COLO829 (cell line): ENCODE measurements at places on chromosomes 5 and 9.

- no peak for DNase-seq
Observed at GRCh38 chr9:91415290-91415689, 8.3 kb downstream of the NFIL3 start.

DNA sequence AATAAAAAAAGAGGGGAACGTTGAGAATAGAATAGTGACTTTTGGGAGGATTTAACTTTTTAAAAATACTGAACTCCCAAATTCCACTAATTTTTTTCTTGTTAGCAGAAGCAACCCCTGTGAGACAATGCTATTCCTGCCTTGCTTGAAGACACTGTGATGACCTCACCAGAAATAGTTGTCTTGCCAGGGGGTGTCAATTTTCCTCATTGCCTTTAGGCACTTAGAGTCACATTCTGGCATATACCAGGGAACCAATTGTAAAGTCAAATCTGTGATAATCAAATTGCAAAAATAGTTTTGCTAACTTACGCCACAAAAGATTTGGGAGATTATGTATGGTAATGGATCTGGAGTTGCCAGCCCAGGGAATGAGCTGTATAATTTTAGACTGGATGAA is 42.8 kb upstream of the RPS23 start:
- no peak for DNase-seq

GRCh38 chr5:82046276-82046647 is 74.4 kb downstream of the ATG10 start:
- no peak for DNase-seq

DNA sequence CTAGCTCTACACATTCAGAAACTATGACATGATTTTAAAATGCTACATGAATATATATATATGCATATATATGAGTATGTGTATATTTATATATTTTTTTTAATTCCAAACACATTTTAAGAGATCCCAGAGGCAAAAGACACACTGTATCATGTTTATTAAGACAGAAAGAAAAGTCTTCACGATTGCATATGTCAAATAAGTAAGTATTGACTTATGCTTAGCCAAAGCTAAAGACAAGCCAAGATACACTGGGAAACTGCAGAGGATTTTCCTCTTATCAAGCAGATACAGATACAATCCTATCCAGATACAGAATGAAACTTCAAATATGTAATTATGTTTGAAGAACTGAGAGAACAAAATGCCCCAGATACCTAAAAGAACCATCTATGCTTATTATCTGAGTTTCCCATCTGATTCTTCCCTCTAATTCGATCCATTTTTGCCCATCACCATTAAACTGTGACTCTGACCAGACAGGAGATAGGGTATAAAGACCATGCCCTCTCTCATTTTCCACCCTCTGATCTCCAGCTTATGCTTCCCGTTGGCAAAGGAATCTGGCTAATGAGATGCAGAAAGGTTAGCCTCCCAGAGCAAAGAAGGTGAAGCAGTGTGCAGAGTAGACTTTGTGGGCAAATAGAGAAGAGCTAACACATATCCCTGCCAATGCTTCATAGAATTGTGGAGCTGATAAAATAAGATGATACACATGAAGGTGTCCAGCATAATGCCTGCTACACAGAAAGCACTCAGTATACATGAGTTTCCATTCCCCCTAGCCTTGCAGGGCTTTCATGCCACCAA is 131.0 kb upstream of the TARS1 start:
- no peak for DNase-seq

GRCh38 chr5:128082551-128083032 is 974 bp upstream of the SLC12A2 start:
- DNase-seq, result no peak

DNA sequence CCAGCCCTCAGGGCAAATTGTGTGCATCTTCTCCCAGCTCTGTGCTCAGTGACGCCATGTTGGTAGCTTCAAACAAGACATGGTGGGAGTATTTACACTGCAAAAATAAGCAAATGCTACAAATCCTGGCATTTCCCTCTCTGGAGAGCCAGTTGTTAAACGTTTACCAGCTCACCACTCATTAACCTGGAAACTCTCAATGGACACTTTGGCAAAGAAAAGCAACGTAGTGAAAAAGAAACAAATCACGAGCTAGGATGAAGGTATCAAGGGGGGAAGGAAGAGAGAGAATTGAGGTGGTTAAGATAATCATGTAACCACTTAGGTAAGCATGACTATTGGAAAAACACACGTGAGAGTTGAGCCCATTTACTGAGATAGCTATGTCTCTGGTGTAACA is 72.5 kb downstream of the MRPS30 start:
- DNase-seq, result no peak

DNA sequence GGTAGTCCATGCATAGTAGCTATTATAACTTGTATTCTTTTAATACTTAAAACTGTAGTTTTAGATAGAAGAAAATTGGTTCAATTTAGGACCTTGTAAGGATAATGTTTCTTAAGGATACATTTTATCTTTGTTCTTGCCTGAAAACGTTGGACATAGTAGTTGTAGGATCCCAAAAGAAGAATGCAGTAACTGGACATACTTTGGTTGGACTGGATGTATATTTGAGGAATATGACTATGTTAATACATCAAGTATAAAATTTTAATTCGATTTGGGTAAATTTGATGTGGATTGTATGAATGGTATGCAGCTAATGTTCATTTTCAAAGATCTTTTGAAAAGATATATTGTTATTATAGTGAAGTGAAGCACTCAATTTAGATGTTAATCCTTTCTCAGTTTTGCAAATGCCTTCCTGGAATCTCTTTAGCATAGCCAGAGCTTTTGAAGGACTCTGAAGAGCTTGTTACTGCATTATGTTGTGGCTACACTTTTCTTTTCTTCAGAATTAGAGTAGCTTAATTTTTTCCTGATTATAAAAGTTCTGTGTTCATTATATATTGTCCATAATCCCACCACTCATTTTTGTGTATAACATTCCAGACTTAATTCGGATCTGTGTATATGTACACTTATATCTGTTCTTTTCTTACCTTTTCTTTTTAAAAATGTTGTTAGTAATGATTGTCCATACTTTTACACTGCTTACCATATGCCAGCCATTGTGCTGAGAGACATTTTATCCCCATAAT is 41.2 kb downstream of the LRRTM2 start:
- no peak for DNase-seq

DNA sequence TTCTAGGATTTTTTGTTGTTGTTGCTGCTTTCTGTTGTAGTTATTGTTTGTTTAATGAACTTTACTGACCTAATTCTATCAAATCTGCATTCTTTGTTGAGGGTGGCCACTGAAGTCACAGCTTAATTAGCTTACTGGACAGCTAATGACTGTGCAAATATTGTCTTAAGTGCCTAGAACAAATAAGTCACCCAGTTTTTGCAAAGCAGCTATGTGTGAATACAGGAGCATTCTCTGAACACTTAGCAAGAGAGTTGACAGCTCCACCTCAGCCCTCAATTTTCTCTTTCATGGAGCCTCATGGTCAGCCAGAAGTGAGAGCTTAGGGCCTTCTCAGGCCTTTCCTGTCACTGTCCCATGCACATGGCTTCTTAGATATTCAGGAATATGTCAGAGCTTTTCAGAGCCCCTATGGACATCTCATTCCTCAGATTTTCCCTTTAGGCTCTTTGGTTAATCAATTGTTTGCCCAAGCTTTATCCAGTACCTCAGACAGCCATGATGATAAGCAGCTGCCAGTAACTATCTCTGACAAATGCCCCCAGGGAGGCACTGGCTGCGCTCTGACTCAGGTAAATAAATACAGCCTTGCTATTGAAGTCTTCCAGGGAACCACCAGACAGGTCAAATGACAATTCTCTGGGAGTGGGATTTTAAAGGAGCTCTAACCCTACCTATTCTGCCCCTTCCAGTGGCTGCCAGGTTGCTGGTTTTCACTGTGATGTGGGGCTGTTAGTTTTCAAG is 241.4 kb upstream of the IL12B start:
- DNase-seq, result no peak

- no peak for DNase-seq
Observed at GRCh38 chr9:26567976-26568375, 324.6 kb downstream of the CAAP1 start.

DNA sequence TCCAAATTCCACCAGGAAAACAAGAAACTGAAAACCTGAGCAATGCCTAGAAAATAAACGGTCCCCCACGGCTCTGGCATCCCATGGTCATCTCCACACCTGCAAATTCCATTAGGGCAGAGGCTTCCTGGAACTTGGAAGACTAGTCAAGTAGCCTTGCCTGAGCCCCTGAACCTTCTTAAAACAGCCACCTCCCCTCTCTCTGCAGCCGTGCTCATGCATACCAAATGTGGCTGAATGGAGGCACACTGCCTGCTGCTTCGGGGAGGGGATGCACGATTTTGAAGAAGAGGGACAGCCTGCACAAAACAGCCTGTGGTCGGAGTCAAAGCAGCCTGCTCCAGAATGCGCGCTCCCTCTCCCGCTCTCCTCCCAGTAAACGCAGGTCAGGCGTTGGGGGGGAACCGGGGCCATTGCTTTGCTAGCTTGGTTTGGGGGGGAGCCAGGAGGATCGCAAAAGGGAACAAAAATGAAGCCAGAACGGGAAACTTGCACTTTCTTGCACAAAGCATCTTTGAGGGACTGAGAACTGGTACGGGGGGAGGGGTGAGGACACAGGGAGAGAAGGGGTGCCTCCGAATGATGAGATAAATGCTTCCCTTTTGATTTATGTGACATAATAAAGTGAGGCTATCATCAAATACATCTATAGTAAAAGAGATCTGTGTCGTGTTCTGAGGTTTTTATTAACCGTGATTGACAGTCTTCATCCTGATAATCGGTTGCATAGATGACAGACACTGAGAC is at the start of gene TRPM3:
Gene TRPM3 (minus strand): TSS at position 347 of the 747 bp plus-strand sequence. CDS start 267 bp downstream, at position 80.
- DNase-seq, result no peak

- no peak for DNase-seq
Observed at GRCh38 chr5:149832636-149833035, 102.5 kb downstream of the PPARGC1B start.

GRCh38 chr9:95457769-95458168 is 59.0 kb downstream of the PTCH1 start:
- no peak for DNase-seq

DNA sequence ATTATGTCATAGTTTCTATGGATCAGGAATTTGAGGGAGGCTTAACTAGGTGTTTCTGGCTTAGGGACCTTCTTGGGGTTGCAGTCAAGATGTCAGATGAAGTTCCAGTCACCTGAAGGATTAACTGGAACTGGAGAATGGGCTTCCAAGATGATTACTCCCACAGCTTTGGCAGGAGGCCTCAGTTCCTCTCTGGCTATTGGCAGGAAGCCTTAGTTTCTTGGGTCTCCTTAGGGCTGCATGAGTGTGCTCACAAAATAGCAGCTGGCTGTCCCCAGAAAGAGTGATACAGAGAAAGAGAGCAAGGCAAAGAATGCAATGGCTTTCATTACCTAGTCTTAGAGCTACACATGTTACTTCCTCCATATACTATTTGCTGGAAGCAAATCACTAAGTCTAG is 138.1 kb upstream of the TLE4 start:
- no peak for DNase-seq

- no peak for DNase-seq
Observed at GRCh38 chr5:1754531-1755220, 45.0 kb downstream of the MRPL36 start.

- DNase-seq, result peak; percentile 11
Observed at GRCh38 chr5:143008809-143009521, 238.8 kb downstream of the ARHGAP26 start.

DNA sequence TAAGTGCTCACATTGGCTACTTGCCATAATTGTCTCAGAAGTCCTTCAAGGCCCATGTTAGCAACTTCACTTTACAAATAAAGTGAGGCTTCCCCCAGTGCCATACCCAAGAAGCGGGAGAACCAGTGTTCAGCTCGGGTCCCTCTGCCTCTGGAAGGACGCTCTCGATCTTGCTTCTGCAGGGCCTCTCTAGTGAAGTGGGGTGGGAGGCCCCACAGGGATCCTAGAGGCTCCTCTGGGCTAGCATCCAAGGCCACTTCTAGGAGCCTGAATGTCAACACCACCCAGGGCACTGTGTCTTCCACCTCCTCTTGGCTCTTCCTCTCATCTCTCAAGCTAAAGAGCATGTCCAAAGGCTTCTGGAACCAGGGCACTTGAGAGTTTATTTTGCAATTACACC is 282.5 kb downstream of the GADD45G start:
- no peak for DNase-seq
